ENCODE measurements at places on chromosomes 11 and 22.

- no peak for DNase-seq
Observed at GRCh38 chr11:66277471-66278362, at the start of gene CNIH2. CNIH2 (plus strand) TSS chr11:66278175; CDS start chr11:66278457, 282 bp downstream.

DNA sequence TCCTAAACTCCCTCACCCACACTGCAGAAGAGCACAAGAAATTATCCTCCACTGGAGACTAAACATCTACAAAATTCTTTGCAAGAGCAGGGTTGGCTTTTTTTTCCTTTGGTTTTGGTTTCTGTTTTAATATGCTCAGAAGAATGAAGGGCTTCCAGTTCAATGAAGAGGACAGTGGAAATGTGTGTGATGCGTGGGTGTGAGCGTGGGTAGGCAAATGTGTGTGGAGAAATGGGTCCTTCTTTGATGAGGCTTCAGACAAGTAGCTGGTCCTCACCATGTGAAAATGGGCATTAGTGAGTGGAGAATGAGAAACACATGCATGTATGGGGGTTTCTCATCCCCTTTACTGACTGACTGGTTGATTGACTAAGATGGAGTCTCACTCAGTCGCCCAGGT lies 263.3 kb upstream of the SYN3 start:
- DNase-seq = no peak

DNA sequence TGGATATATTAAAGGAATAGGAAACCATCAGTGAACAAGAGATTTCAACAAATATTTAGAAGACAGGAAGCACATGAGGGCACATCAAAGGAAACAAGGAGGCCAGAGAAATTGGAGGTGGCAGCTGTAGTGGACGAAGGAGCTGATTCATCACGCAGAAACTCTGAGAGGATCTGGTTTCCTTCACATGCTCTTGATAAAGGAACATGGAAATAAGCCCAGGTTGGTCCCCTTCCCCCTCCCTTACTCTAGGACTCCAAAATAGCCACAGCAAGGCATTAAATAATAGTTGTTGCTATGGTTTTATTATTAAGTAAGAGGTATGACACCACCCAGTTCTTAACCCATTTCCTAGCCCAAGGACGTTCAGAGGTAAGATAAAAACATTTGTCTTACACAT lies 11.3 kb downstream of the IZUMO1R start:
- DNase-seq = no peak

- DNase-seq = no peak
Observed at GRCh38 chr11:119976805-119977560, 160.9 kb downstream of the TRIM29 start.

DNA sequence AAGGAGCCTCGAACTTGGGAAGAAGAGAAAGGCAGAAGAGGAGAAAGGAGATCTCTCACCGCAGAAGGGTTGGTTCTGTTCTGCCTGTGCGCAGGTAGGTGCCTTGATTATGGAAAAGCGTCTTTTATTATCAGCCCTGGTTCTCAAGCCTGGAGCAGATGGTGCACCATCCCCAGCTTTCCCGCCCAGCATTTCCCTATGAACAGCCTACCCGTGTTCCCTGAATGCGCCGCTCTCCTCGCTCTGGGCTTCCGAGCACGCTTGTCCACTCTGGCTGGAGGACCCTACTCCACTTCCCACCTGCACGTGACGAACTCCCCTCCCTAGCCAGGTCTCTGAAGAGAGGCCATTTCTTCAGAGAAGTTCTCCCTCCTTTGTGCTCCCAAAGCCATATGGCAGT lies 15.2 kb downstream of the IGSF9B start:
- no peak for DNase-seq

GRCh38 chr11:60977224-60977623 lies 5.7 kb downstream of the CD6 start:
- DNase-seq = no peak

- peak; percentile 43 for DNase-seq
Observed at GRCh38 chr22:39900306-39901227, at the start of gene GRAP2. GRAP2 (plus strand) TSS chr22:39901084; CDS start chr22:39947107, 46,023 bp downstream.

DNA sequence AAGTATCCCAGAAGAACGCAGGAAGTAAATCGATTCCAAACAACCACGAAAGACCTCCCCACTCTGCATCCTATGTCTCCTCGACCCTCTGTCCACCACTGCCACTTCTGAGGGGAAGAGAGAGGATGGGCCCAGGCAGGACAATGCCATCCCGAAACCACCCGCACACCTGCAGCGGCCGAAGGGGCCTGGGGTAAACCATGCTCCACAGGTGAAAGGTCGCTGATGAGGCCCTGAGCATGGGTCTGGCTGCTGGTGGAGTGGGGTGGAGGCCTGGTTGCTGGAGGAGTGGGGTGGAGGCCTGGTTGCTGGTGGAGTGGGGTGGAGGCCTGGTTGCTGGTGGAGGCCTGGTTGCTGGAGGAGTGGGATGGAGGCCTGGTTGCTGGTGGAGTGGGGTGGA lies 13.1 kb downstream of the TOLLIP start:
- no peak for DNase-seq

DNA sequence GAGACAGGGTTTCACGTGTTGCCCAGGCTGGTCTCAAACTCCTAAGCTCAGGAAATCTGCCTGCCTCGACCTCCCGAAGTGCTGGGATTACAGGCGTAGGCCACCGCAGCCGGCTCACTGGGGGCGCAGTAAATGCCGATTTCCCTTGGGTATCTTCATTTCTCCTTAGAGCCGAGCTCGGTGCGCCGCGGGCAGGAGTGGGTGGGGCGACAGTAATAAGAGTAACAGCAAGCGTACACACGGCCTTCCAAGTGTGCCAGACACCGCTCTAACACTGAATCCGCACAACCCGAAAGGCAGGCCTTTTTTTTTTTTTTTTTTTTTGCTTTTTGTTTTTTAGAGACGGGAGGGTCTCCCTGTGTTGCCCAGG lies 500 bp upstream of the ADSL start:
- DNase-seq = peak; percentile 16

DNA sequence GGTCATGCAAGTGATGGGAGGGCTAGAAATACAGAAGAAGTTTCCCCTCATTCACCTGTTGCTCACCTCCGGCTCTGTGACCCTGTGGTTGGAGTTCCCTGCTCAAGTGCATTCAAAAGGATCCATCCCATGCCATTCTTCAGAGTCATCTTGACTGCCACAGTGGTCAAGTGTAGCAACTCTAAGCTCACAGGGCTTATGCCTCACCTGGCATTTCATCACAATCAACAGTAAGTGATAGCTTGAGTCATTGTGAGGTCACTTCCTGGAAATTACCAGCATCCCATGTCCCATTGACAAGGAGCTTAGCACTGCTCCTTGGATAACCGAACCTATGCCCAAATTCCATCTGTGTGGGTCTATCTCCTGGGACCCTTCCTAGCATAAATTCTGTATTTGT lies 55.6 kb downstream of the OR4C45 start:
- no peak for DNase-seq

DNA sequence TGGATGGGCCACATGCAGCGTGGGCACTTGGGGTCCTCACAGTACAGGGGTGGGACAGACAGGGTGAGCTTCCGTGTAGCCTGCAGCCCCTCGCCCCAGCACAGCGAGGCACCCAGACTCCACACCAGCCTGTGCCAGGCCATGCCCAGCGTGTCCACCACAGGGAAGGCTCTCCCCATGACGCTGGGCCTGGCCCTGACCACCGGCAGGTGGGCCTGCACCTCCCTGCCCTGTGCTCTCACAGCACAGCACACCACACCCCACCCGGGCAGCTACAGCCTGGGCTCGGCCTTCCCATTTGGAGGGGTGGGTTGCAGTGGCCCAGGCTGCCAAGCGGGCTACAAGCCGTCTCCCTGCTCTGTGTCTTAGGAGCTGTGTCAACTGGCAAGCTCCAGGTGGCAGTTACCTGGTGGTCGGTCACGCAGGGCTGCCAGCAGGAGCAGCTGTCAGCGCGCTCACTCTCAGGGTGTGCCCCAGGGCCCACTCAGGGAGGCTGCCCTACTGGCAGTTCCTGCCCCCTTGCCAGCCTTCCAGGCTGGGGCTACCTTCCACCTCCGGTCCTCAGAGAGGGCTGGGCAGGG lies 4.6 kb downstream of the MOB2 start:
- DNase-seq = no peak

DNA sequence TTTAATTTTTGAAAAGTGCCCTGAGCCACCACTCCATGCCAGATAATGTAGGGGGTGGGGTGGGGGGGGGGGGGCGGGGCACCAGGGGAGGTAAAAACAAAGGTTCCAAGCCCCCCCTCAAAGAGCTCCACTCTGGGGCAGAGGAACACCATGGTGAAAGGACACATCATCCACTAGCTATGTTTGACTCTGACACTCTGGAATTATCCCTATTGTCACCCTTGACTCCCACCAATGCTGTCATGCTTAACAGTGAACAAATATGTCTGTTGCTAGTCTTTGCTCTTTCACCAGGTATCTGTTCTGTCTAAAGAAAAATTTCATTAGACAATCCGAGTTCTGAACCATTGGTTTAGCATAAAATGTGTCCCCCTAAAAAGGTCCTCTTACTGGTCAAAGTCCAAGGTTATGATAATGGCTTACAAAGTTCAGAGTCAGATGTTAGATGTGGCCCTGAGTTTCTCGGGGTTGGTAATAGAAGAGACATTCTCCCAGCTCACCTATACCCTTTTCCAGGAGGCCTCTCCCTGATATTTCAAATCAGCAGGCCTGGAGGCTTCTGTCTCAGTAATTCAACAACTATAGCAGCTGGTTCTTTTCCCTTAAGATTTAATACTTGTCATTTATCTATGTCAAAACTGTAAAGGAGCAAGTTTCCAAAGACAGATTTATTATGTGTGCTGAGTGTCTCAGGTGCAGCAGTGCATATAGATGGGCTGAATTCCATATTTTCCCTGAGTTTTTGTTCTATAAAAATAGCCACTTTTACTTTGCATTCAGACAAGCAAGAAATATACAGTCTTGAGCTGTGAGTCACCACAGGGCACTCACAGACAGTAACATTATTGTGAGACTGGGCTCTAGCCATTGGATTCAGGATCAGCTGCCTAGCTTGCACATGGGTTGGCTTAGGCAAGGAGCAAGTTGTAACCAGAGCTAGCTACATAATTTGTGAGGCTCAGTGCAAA lies 174.1 kb downstream of the CSNK2A3 start:
- no peak for DNase-seq

GRCh38 chr11:73186294-73186850 lies 31.7 kb upstream of the P2RY2 start:
- no peak for DNase-seq

DNA sequence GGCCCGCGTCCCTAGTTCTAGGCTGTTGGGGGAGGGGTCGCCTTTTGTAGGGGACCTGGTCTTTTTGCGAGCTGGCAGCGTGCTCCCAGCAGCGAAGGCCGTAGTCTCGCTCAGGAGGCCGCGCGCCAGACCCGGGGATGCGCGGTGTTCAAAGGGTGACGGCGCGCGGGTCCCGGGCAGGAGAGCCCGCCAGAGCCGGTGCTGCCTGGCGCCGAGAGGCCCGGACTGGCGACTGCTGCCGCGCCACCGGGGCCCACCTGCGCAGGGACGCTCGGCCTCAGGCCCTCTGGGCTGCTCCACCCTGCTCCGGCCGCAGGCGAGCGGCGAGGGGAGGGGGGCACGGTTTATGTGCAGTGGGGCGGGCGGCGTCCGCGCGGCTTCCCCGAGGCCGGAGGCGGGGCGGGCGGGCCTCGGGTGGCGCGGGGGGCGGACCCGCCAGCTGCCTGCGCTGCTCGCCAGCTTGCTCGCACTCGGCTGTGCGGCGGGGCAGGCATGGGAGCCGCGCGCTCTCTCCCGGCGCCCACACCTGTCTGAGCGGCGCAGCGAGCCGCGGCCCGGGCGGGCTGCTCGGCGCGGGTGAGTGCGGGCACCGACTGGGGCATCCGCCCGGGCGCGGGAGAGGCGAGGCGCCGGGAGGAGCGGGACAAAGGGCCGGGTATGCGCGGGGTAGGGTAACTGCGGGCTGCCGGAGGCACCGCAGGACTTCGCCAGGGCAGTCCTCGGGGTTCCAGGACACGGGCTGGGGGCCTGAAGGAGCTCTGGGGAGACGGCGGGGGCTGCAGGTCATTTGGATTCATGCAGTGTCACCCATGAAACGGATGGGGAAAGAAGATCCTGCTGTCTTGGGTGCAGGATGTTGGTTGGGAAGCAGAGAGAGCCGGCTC lies at the start of gene PRSS23:
Gene PRSS23 (plus strand): TSS at position 467 of the 884 bp plus-strand sequence. CDS start 7,102 bp downstream, outside the sequence.
- DNase-seq = peak; percentile 16

- DNase-seq = no peak
Observed at GRCh38 chr11:100574894-100575769, 112.0 kb upstream of the ARHGAP42 start.

GRCh38 chr11:126214841-126215240 lies 3.3 kb downstream of the FAM118B start:
- no peak for DNase-seq

GRCh38 chr11:10327254-10327653 lies 22.4 kb downstream of the ADM start:
- DNase-seq = no peak

DNA sequence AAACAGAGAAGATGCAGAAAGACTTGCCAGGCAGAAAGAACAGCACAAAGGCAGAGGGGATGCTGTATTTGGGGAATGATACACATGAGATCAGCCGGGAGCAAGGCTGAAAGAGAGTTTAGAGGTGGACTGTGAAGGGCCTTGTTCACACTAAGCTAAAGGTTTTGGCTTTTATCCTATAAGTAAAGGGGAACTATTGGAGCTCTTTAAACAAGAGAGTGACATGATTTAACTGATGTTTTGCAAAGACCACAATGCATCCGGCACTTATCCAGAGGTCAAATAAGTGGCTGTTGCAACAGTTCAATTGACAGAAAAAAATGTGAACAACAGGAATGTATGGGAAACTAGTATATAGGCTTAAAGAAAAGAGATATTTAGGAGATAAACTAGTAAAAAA lies 64.7 kb upstream of the RRAS2 start:
- no peak for DNase-seq

DNA sequence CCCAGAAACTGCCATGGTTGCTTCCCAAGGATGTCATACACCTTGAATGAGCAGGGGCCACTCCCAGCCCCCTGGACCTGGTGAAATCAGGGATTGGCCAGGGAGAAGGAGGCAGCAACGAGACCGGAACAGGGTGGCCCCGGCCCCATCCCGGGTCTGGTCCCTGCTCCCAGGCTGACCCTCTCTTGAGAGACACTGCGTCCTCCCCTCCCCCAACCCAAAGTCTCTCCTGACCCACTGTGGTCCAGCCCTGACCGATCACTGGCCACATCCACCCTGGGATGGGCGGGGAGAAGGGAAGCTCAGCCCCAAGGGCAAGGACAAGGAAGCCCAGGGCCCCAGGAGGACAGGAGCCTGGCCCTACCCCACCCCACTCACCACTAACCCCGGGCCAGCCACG lies 12.4 kb downstream of the CYTH4 start:
- no peak for DNase-seq
